AG08396 (cell line): ENCODE measurements at places on chromosomes 5 and 9.

DNA sequence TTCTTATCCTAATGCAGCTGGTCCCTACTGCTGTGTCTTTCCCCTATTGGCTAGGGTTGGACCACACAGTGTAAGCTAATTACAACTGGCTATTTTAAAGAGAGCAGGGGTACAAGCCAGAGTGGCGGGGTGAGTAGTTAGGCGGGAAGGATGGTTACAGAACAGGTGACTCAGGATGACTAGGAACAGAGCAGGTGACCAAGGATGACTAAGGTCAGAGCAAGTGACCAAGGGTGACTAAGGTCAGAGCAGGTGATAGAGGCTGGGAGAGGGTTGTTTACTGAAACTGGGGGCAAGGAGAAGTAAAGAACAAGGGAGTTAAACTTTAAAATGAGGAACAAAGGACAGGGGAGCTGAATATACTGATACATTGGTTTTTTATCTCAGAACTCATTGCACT lies 125.4 kb downstream of the PTTG1 start:
- DNase-seq: no peak

DNA sequence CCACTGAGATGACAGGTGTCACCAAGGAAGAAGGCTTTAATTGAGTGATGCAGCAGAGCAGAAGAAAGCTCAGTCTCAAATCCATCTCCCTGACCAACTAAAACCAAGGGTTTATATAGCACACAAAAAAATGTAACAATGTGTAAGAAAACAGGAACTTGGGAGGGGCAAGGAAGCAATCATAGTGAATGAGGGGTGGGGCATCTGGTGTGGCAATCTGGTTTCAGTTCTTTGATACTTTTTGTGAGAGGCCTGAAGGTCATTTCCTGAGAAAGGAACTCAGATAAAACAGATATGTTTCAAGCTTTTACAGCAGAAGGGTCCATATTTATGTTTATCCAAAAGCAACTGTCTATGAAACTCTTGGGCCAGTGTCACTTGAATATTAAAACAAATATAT lies 19.7 kb downstream of the CD180 start:
- no peak for DNase-seq

- DNase-seq: no peak
These were observed 81.2 kb downstream of the CRB2 start for GRCh38 chr9:123437201-123437600.

DNA sequence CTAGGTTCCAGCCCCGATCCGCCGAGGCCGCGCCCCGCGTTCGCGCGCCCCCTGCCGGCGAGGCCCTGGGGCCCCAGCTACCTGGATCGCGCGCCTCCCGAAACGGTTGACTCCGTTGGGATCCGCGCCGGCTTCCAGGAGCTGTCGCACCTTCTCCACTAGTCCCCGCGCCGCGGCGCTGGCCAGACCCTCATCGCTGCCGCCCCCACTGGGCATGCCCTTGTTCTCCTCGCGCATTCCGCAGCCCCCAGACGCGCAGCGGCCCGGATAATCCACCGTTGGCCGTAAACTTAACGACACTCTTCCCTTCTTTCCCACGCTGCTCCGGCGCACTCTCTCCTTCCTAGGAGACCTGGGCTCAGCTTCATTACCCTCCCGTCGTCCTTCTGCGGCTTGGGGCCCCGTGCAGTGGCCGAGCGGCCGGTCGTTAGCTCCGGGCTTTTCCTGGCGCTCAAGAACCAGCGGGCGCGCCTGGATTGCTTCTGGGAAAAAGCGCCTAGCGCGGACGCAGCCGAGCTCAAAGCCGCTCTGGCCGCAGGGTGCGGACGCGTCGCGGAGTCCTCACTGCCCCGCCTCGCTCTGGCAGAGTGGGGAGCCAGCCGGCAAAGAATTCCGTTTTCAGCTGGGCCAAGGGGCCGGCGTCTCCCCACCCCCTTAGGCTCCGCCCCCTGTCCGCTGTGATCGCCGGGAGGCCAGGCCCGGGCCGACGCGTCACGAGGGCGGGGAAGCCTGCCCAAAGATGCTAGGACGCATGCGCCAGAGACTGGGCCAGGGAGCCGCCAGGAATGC lies at the start of gene CDKN2B:
Gene CDKN2B (minus strand): TSS at position 589 of the 789 bp plus-strand sequence. CDS start 352 bp downstream, at position 237.
- peak; percentile 99 for DNase-seq

DNA sequence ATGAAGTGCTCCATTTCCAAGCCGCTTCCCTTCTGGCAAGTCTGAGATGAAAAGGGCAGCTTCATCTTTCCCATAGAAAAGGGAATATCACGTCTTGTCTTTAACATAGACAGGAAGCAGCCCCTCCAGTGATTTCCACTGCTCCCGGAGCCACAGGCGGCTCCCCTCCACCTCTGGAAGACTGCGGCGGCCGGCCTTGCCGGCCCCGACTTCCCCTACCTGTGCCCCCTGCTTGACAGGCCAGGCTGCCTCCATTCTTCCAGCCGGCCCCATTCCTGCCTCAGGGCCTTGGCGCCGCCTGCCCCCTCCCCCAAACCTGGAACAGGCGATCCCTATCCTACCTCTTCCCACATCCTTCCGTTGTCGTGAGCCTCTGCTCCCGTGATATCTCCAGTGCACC lies 141.8 kb downstream of the ZNF354C start:
- DNase-seq: no peak

DNA sequence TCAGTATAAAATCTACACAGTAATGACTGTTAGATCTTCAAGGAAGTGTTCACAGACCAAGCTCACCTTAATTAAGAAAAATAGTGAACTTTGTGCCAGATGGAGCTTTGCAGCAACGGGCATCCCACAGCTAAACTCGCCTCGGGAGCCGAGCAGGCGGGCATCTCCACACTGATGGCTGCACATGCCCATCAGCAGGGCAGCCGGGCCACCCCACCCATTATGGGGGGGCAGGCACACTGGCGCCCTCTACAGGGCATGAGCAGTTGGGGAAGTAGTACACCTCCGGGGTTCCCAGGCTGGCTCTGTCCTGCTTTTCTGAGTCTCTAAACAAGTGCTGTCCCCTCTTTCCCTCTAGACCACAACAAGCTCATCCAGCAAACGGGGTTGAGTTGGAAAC lies 21.6 kb downstream of the ANKS6 start:
- DNase-seq: peak; percentile 49

DNA sequence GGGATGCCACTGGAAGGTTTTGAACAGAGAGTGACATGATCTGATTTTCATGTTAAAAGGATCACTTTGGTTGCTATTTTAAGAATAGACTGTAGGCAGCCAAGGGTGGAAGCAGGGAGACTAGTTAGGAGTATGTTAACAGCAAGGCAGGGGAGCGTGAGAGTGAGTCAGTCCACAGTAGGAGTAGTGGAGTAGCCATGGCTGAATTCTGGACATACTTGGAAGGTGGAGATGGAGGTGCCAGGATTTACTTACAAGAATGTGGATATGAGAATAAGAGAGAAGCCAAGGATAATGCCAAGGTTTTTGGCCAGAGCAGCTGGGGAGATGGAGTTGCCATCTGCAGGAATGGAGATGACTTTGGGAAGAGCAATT lies 118.8 kb downstream of the GALNT10 start:
- DNase-seq: peak; percentile 30

- peak; percentile 67 for DNase-seq
These were observed 14.3 kb downstream of the DIPK1B start for GRCh38 chr9:136726631-136727191.

DNA sequence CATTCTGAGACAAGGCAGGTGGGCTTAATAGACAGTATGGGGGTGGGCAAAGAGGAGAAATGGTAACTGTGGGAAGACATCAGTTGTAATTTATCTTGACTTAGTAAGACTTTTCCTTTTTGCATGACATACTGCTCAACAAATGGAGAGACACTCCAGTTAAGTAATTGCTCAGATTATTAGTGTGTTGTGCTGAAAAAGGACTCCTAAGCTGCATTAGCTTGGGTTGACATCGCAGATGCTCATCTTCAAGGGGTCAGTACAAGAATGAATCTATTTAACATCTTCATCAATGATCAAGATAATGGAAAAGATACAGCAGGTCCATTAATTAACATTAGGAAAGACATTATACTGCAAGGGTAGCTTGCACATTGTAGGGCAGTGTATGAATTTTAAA lies 181.1 kb upstream of the ELAVL2 start:
- no peak for DNase-seq

DNA sequence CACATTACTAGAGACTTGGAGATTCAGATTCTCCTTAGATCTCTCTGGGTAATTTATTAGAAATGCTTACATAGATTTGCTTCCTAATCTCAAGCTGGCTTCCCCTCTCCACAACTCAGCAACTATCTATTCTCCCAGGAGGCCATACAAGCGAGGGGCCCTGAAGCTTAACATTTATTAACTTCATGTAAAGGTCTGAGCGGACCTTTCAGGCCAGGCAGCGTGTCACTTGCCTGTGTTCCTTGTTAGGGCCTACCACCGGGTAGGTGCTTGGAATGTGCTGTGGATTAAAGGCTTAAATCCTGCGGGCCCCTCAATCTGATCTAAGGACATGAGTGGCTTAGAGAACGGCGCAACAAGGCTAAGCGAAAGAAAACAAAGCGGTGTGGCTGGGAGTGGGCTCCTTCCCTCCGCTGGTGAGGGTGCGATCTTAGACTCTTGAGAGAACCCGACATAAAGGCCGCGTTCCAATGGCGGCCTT lies 712 bp upstream of the HSPA4 start:
- DNase-seq: peak; percentile 29

- DNase-seq: no peak
These were observed 128.1 kb upstream of the NR5A1 start for GRCh38 chr9:124635285-124635684.

- no peak for DNase-seq
These were observed 135.4 kb upstream of the CCDC152 start for GRCh38 chr5:42621242-42621641.

GRCh38 chr5:14228219-14228618 lies 85.1 kb downstream of the TRIO start:
- DNase-seq: no peak

GRCh38 chr9:9560382-9561035 lies 1052.3 kb downstream of the PTPRD start:
- no peak for DNase-seq

GRCh38 chr5:130316971-130317680 lies 412.9 kb downstream of the CHSY3 start:
- DNase-seq: no peak

GRCh38 chr5:142432961-142433360 lies 108.1 kb upstream of the SPRY4 start:
- no peak for DNase-seq

DNA sequence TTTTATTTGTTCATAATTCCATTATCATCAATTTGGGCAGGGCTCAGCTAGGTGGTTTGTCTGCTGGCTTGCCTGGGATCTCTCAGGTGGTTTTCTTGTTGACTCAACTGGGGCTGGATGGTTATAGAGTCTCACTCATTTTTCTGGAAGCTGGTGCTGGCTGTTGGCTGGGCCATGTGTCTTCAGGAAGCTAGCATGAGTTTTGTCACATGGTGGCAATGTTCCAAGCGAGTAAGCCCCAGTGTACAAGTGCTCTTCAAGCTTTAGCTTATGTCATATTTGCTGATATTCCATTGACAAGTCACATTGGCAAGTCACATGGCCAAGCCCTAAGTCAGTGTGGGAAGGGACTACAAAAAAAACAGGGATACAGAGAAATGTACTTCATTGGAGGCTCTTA lies 2.3 kb upstream of the RASEF start:
- no peak for DNase-seq

GRCh38 chr5:143199161-143199560 lies 204.3 kb downstream of the NR3C1 start:
- no peak for DNase-seq

- DNase-seq: peak; percentile 39
These were observed 136.3 kb upstream of the RASEF start for GRCh38 chr9:83199240-83199639.

DNA sequence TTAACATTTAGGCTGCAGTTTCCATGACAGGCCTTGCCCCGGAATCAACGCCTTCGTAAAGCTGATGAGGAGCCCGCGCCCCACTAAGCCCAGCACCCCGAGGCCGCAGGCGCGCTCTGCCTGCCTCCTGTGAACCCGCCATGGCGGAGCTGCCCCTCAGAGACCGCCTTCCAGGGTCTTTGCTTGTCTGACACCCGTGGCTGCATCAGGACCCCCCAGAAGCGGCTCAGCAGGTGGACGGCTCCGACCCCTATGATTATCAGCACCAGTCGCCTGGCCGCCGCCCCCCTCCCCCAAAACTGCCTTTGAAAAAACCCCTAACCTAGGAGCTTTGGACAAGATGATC lies 507 bp upstream of the DPH7 start:
- no peak for DNase-seq

GRCh38 chr9:97919217-97919813 lies 3.0 kb downstream of the TRMO start:
- DNase-seq: no peak

- DNase-seq: no peak
These were observed 44.1 kb upstream of the CEMIP2 start for GRCh38 chr9:71812385-71812784.

DNA sequence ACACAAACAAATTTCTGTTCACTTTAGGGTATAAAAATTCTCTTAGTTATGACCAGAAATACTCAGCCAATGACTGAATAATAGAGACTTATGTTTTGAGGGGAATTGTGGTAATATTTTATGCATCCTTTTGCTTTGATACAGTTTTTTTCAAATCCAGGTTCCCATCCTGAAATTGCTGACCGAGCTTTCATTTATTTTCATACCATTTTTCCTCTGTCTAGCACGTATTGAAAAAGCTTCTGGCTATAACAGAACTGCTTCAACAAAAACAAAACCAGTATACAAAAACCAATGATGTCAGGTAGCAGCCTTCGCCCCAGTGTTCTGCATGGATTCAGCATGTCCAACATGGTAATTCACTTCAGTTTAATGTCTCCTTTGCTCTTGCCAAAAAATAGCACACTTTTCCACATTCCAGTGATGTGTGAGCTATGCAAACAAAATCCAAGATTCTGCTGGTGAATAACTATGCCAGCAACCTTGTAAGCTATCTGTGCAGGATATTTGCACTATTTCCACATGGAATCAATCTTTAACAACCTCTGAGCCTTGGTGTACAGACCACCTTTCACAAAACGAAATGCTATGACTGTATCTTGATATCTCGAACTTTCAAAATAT lies 22.0 kb downstream of the CCNH start:
- no peak for DNase-seq

DNA sequence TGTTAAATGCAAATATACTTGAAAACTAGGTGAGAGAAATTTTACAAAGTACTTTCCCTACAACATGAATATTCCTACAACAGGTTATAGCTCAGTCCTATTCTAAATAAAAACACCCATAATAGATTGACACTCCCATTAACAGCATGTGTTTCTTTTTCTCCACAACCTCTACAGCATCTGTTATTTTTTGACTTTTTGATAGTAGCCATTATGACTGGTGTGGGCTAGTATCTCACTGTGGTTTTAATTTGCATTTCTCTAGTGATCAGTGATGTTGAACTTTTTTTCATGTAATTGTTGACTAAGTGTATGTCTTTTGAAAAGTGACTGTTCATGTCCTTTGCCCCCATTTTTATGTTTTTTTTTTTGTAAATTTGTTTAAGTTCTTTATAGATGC lies 1506.1 kb upstream of the CDH9 start:
- no peak for DNase-seq

- DNase-seq: no peak
These were observed 151.2 kb downstream of the TSSK1B start for GRCh38 chr5:113283558-113283957.

GRCh38 chr5:161138751-161139455 lies 286.9 kb upstream of the ATP10B start:
- DNase-seq: no peak
